ENCODE measurements at places on chromosomes 12 and 14.

GRCh38 chr12:40945772-40946171 lies 242.3 kb upstream of the PDZRN4 start:
- DNase-seq: no peak

- no peak for DNase-seq
These were observed 23.7 kb upstream of the CERS5 start for GRCh38 chr12:50190859-50191258.

GRCh38 chr12:53197011-53197640 lies 9.9 kb downstream of the ITGB7 start:
- DNase-seq: no peak

GRCh38 chr12:31220061-31220460 lies 105.9 kb downstream of the SINHCAF start:
- DNase-seq: no peak

GRCh38 chr14:94337274-94337673 lies 14.1 kb upstream of the SERPINA6 start:
- DNase-seq: no peak

- DNase-seq: no peak
These were observed 633 bp downstream of the TC2N start for GRCh38 chr14:91866511-91867295.

DNA sequence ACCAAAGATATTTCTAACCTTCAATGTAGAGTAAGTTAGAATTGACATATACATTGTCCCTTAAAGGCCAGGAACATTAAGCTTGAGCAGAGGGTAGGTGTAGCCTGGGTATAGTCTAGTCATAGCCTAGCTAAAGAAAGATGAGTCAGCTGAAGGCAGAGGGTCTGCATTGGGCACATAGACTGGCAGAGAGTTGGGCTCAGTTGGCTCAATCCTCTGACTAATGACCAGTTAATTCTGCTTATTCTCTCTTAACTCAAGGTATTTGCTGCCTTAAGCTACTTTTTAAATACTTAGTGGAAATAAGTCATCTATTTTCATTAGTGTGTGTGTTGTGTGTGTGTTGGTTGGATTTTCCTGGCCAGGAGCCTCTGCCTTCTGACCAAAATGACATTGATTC lies 467.1 kb downstream of the RAD51B start:
- DNase-seq: no peak

DNA sequence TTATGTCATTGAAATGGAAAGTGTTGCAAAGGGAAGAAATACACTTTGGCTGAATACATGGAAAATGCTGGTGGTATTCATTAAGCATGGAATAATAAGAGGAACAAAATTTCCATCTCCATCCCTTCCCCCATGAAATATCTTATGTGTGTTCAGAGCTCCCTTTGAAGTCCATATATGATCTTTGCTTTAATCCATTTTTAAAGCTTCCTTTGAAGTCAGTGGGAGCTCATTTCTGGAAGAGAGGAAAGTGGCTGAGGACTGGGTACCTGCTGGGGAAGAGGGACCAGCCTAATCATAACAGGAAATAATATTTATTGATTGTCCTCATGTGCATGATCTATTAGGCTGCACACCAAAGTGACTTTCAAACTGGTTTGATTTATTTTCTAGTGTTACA lies 49.2 kb downstream of the AKAP6 start:
- DNase-seq: no peak

DNA sequence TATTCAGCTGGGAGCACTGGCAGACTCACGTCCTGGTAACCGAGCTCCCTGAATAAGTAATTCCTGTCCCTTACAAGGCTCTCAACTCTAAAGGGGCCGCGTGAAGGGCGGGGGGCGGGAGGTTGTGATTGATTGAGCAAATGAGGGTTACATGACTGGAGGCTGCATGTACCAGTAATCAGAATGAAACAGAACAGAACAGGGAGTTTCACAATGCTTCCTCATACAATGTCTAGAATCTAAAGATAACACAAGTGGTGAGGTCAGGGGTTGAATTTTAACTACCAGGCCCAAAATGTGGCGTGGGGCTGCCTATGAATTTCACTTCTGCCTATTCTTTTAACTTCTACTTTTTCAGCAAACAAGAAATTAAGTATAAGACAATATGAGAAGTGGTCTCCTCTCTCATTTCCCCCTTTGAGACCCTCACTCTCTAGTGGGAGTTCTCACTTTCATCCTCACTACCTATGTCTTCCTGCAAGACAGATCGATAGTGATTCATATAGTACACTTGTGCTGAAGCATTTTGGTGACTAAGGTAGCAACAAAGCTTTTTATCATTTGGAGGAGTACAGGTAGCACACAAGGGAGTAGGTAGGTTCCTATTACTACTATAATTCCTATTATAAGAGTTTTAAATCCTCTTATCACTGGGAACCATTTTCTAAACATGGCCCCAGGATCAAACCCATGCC lies 239.8 kb downstream of the KTN1 start:
- DNase-seq: no peak

DNA sequence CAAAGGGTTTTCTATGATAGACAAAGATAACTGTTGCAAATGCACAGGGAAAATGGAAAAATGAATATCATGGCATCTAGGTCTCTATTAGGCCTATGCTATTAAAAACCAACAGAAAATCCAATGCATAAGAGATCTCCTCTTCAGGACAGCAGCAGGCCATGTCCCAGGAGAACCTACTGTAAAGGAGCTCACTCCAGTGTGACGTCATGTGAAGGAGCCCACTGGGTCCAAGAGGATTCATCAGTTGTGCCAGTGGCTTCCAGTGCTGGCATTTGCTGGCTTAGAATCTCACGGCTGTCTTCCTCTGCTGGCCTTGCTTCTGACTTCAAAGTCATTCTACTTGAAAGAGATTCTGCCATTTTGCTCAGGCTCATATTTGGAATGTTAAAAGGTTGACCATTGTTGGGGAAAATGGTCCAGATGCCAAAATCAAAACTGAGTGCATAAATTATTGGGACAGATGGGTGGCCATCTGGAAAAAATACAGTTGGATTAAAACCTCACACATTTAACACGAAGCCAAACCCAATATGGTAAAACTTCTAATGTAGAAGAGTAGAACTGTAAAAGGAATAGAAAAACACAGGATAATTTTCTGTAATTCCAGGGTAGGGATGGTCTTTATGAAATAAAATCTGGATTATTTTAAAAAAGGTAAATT lies 75.4 kb upstream of the ARID2 start:
- no peak for DNase-seq

GRCh38 chr14:34020014-34020413 lies 69.1 kb upstream of the EGLN3 start:
- no peak for DNase-seq

- DNase-seq: no peak
These were observed 194.6 kb downstream of the ERC1 start for GRCh38 chr12:1185460-1186182.

DNA sequence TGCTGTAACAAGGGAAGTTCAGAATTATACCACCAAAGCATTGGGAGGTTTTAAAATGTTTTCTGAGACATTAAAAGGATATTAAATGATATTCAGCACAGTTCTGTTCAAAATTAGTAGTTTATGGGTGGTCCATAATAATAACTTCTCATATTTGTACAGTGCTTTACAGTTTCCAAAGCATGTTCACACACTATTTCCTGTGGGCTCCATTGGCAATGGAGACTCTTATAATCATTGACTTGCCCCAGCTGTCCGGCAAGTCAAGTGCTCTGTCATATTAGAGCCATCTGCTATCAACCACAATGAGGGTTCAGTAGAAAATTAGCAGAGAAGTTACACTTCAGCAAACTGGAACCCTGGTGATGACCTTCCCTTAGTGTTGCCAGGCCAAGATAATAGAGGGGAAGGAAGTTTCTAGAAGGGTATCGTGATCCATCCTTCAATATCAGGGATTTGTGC lies 526.6 kb upstream of the CCDC196 start:
- DNase-seq: no peak

GRCh38 chr14:104717646-104718045 lies 6.4 kb upstream of the ADSS1 start:
- DNase-seq: no peak

- no peak for DNase-seq
These were observed 843.4 kb upstream of the FLRT2 start for GRCh38 chr14:84686550-84686949.

GRCh38 chr12:104350211-104351056 lies 46.9 kb downstream of the EID3 start:
- no peak for DNase-seq

GRCh38 chr14:64758025-64758521 lies 53.8 kb downstream of the PLEKHG3 start:
- no peak for DNase-seq

GRCh38 chr14:63670692-63671091 lies 29.0 kb upstream of the WDR89 start:
- no peak for DNase-seq

DNA sequence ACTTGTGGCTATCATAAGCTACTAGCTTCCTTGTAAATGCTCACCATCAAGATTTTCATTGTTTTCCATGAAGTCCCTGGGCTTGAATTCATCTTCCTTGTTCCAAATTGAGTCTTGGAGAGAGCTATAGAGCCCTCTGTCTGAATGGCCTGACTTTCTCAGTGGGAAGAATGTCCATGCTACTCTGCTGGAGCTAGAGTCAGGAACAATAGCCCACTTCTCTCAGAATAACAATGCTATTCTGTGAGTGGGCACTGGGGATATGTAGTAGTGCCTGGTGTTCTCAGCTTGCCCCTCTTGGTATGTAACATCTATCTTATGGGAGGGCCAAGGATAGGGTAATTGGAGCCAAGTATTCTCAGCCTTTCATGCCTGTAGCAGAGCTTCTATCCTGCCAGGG lies 127.6 kb upstream of the TRHDE start:
- no peak for DNase-seq

GRCh38 chr14:96252999-96253539 lies 2.9 kb upstream of the BDKRB1 start:
- DNase-seq: peak; percentile 93

DNA sequence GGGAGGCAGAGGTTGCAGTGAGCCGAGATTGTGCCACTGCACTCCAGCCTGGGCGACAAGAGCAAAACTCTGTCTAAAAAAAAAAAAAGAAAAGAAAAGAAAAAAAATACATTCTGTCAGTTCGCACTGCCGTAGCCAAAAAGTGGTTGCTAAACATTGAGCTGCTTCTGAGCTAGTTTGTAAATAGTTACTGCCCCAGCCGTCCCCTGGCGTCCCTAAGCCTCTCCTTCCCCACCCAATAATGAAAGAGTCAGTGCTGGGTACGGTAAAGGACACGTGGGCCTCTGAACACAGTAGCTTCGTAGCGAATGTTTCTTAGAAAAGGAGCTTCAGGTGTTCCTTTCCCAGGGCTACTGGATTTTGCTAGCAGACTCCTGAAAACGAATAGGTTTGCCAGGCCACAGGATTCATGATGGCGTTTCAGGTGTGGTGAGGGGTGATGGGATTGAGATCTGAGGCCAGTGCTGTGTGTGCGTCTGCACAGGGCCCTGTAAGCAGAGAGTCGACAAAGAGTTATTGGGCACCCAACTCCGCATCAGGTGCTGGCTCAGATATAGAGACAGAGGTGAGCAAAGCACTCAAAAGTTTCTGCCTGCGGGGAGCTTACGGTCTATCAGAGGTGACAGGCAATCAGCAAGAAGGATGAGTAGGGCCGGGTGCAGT lies 94.1 kb downstream of the LGMN start:
- DNase-seq: no peak

DNA sequence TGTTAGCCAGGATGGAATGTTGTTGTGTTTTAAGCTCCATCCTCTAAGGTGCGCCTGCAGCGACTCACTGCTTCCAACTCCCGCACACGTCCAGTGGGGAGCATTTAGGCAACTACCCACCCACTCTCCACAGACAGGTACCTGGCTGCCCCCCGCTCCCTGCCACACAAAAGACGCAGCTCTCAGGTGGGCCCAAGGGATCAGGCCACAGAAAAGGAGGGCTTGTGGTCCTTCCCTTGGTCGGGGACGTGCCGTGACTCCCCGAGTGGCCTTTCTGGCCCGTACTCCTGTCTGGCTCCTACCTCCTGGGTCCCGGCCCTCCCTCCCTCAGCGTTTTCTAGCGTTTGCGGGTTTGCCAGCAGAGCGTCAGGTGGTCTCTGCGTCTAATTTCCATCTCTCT lies 16.2 kb downstream of the TEDC1 start:
- no peak for DNase-seq

GRCh38 chr14:58631732-58632131 lies 6.0 kb upstream of the DACT1 start:
- no peak for DNase-seq

DNA sequence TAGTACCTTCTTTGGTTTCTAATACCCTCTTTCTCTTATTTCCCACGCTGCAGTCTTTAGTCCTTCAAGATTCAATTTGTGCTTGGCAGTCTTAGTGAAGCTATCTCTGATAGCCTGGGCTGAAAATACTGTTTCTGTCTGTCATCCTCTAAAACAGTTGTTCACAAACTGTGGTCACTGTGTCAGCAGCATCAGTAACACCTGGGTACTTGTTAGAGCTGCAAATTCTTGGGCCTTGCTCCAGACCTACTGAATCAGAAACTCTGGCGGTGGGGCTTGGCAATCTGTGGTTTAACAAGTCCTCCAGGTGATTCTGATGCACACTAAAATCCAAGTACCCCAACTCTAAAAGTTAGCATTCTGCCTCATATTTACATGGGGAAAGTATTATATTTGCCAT lies 217.5 kb upstream of the SEL1L start:
- no peak for DNase-seq

DNA sequence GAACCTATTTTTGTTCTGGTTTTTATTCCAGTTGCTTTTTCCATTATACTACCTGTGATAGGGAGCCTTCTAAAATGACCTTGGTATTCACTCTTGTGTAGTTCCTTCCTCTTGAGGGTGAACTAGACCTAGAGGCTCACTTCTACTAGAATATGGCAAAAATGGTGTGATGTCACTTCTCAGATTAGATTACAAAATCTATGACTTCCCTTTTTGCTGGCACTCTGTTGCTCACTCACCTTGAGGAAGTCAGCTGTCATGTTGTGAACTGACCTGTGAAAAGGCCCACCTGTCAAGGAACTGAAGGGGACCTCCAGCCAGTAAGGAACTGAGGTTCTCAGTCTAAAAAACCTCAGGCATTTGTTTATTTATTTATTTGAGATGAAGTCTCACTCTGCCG lies 5.7 kb downstream of the MIPOL1 start:
- DNase-seq: no peak

Data from AG04450 (cell line).